ENCODE measurements at places on chromosomes 5 and 9. TPM values are rescaled to one million over a fixed set of nuclear protein-coding genes. Genes with fewer than 3 reads are reported as not detected.

MLLT3 gene
- 70.2 TPM for total RNA-seq

LHX2 gene
- total RNA-seq = not detected

BHMT2 gene
- total RNA-seq = not detected

CCDC187 gene
- not detected for total RNA-seq

GDA gene
- not detected for total RNA-seq

IFNA5 gene
- total RNA-seq = not detected

TMCO6 gene
- 38.8 TPM for total RNA-seq

SPOUT1 gene
- 60.5 TPM for total RNA-seq

SUSD3 gene
- total RNA-seq = 85.8 TPM

KIAA0825 gene
- 2.7 TPM for total RNA-seq

GRCh38 chr5:1390861-1391600 lies 46.1 kb upstream of the CLPTM1L start:
- no peak for DNase-seq
- peaks cover 13% of the 10 kb centered on the region for H3K4me1 ChIP-seq
- no peaks in the 10 kb centered on the region for H3K36me3 ChIP-seq
- no peak overlapping the region for H3K4me3 ChIP-seq

DNA sequence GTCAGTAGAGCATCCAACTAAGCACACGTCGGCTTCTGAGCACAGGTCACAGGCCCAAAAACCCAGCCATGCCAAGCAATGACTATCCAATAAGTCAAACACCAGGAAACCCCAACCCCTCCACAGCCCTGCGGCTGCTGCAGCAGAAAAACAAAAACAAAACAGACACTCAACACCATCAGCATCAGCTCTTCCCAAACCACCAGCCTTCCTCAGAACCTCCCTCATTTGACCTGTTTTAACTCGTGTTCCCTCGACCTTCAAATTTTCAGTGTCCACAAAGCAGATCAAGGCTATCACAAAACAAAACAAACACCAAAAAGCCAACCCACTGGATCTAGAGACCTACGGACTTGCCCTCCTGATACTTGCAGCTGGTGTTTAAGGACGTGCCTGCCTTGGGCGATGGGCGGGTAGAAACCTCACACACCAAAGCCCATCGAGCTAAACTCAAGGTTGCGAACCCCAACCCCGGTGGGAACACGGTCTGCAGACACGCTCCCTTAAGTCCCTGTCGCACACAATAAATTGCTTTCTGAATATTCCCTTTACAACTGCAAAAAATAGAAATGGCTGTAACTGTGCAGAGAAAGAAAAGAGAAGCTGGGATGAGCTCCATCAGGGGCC lies 247.1 kb upstream of the ANKRD55 start:
- peak overlapping the region; percentile 95 for H3K27ac ChIP-seq
- DNase-seq = peak; percentile 49
- H3K4me1 ChIP-seq = peaks cover 60% of the 10 kb centered on the region
- no peaks in the 10 kb centered on the region for H3K36me3 ChIP-seq
- no peaks in the 10 kb centered on the region for H3K27me3 ChIP-seq

- no peaks in the 10 kb centered on the region for H3K36me3 ChIP-seq
- no peak for DNase-seq
- no peak overlapping the region for H3K4me3 ChIP-seq
Measured at GRCh38 chr9:126160067-126160853, 166.4 kb upstream of the MVB12B start.

GRCh38 chr5:33114361-33114760 lies 326.4 kb upstream of the TARS1 start:
- no peaks in the 10 kb centered on the region for H3K36me3 ChIP-seq
- no peak overlapping the region for H3K4me3 ChIP-seq
- H3K27ac ChIP-seq = no peak overlapping the region

DNA sequence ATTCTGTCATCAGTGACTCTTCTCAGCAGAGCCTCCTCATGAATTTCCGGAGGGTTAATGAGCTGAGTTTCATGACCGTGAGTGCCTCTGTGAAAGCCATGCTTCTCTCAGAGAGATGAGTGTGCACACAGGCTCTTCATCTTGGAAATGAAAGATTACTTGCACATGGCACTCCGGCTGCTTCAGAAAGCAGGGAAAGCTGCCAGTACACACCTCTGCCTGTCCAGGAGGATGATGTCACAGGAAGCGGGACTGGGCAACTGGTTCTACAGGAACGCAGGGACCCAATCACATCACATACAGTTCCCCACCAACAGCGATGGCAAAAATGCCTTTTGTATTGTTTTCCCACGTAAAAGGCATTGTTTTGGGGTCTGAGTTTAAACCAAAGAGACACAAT lies 286.0 kb upstream of the DAP start:
- H3K27me3 ChIP-seq = peaks cover 5% of the 10 kb centered on the region
- DNase-seq = no peak
- no peak overlapping the region for H3K4me3 ChIP-seq
- no peaks in the 10 kb centered on the region for H3K4me1 ChIP-seq
- H3K27ac ChIP-seq = no peak overlapping the region

GRCh38 chr9:101247297-101247696 lies 137.5 kb downstream of the BAAT start:
- H3K27ac ChIP-seq = no peak overlapping the region
- H3K4me3 ChIP-seq = no peak overlapping the region
- no peaks in the 10 kb centered on the region for H3K27me3 ChIP-seq
- no peak for DNase-seq
- no peaks in the 10 kb centered on the region for H3K4me1 ChIP-seq
- no peaks in the 10 kb centered on the region for H3K36me3 ChIP-seq

GRCh38 chr5:8721536-8721935 lies 824.3 kb downstream of the SEMA5A start:
- no peaks in the 10 kb centered on the region for H3K4me1 ChIP-seq
- no peak for DNase-seq
- no peaks in the 10 kb centered on the region for H3K27me3 ChIP-seq
- no peak overlapping the region for H3K4me3 ChIP-seq

- no peaks in the 10 kb centered on the region for H3K27me3 ChIP-seq
- no peak for DNase-seq
- H3K36me3 ChIP-seq = no peaks in the 10 kb centered on the region
- H3K27ac ChIP-seq = no peak overlapping the region
- H3K4me1 ChIP-seq = no peaks in the 10 kb centered on the region
- H3K4me3 ChIP-seq = no peak overlapping the region
Measured at GRCh38 chr5:89534331-89534730, 651.3 kb upstream of the MEF2C start.

GRCh38 chr9:130212543-130213297 lies 40.5 kb downstream of the NCS1 start:
- no peak for DNase-seq
- no peak overlapping the region for H3K4me3 ChIP-seq
- H3K4me1 ChIP-seq = no peaks in the 10 kb centered on the region
- H3K27me3 ChIP-seq = peaks cover 2% of the 10 kb centered on the region
- H3K36me3 ChIP-seq = no peaks in the 10 kb centered on the region
- H3K27ac ChIP-seq = no peak overlapping the region

- H3K4me3 ChIP-seq = no peak overlapping the region
- H3K27me3 ChIP-seq = no peaks in the 10 kb centered on the region
- no peak for DNase-seq
- no peaks in the 10 kb centered on the region for H3K36me3 ChIP-seq
Measured at GRCh38 chr5:31965227-31965626, 208.9 kb downstream of the GOLPH3 start.

DNA sequence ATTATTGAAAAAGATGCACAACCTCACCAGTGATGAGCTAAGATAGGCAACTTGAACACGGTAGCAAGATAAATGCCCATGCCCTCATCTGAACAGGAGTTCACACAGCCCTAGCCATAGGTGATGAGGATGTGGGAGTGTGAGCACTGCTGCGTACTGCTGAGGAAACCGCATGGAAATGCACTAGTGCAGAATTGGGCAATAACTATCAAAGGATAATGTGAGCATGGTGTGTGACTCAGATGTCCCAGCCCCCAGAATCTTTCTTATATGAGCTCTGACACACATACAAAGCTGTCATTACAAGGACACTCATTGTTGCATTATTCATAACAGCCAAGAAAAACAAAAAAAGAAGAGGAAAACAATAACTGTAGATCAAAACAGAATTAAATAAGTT lies 521.2 kb downstream of the IRX1 start:
- DNase-seq = no peak
- H3K36me3 ChIP-seq = no peaks in the 10 kb centered on the region
- no peaks in the 10 kb centered on the region for H3K27me3 ChIP-seq
- H3K4me3 ChIP-seq = no peak overlapping the region
- H3K4me1 ChIP-seq = no peaks in the 10 kb centered on the region
- H3K27ac ChIP-seq = no peak overlapping the region

GRCh38 chr5:20248118-20248517 lies 260.1 kb upstream of the CDH18 start:
- no peaks in the 10 kb centered on the region for H3K27me3 ChIP-seq
- H3K27ac ChIP-seq = no peak overlapping the region
- H3K4me3 ChIP-seq = no peak overlapping the region
- H3K36me3 ChIP-seq = no peaks in the 10 kb centered on the region
- H3K4me1 ChIP-seq = no peaks in the 10 kb centered on the region

DNA sequence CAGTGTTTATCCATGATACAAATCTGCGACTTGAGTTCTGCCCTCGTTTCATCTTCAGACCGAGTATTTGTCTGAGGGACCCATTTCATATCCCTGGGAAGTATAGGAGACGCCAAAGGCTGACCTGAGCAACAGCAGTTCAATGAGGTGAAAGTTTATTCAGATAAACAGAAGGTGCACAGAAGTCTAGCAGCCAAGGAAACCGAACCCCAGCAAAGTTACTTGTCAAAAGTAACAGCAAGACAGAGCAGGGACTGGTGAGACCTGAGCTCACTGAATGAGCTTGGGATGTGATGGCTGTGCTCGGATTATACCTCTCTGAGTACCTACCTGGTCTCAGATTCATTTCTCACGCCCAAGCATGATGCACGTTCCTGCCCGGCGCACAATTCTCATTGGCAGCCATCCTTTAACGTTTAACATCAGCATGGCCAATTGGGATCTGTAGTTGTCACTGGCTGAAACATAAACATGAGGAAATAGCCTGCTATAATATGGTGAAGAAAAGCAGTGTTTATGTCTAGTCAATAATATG lies 599 bp downstream of the LYRM7 start:
- no peaks in the 10 kb centered on the region for H3K27me3 ChIP-seq
- H3K4me1 ChIP-seq = peaks cover 51% of the 10 kb centered on the region
- H3K36me3 ChIP-seq = peaks cover 2% of the 10 kb centered on the region
- DNase-seq = peak; percentile 27
